NCI-H1694 (cell line): ENCODE measurements at places on chromosomes 5 and 9.
A peak's percentile ranks its signal among the peaks of the same experiment; 100 is the strongest.

GRCh38 chr5:143239882-143240518 is 163.5 kb downstream of the NR3C1 start:
- DNase-seq, result no peak

DNA sequence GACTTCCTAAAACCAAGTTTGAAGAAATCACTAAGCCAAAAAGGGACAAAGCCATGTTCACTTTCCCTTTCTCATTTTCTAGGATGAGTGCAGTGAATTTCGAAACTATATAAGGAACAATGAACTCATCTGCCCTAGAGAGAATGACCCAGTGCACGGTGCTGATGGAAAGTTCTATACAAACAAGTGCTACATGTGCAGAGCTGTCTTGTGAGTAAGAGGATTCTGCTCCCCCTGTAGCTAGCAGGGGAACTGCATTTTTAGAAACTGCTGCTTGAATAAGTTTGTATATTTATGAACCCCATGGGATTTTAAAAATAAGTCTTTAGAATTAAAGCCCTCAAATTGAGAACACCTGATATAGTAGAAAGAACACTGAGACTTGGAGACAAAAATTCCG is 42.7 kb upstream of the SPINK14 start:
- no peak for DNase-seq

DNA sequence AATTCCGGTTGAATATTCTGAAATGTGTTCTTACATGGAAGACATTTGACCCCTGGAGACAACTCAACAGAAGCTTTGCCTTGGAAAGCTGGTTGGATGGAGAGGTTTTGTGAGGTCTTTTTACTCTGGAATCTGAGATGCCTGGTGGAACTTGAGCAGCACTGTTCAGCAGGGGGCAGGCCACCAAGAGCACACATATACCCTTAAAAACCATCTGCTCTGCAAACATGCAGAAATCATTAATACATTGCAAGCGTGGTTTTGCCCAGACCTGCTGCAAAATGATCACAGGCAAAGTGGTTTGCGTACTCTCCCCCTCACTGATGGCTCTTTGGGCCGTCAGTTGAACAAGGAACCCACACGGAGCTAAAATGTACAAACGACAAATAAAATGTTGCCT is 32.8 kb upstream of the DAP start:
- DNase-seq, result peak; percentile 31

DNA sequence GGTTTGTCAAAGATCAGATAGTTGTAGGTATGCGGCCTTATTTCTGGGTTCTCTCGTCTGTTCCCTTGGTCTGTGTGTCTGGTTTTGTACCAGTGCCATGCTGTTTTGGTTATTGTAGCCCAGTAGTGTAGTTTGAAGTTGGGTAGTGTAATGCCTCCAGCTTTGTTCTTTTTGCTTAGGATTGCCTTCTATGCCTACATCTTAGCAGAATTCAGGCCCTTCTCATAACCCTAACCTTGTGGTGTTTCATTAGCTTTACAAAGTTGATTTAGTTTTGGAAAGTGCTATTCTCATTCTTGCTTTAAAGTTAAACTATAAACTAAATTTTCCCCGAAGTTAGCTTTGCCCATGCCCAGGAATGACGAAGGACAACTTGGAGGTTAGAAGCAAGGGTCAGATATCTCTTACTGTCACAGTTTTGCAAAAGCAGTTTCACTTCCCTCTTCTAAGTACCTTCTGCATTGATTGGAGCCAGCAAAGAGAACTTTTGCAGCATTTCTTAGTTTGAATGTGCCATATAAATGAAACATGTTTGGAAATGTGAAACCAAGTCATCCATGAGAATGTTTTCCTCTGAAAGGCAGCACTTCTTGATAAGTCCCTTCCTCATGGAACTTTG is 274.3 kb upstream of the DMRT1 start:
- no peak for DNase-seq

- no peak for DNase-seq
These were observed 108.8 kb upstream of the MVB12B start for GRCh38 chr9:126217797-126218196.

DNA sequence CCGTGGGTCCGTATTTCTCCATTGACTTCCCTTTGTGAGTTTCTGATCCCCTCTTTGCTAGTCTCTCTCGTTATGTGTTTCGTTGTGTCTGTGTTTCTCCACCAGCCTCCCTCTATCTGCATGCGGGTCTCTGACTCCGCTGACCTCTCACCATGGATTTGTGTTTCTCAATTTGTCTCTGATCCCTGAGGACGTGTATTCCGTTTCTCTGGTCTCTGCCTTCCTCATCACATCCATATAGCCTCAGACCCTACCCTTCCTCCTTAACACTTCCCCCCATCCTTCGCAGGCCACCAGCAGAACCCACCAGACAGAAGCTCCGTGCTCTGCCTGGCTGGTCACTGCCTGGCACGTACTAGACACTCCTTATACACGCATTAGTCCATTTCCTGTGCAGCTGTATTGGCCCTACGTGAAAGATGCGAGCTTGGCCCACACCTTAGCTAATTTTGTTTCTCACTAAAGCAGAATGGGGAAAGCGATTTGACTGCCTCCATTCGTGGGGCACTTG is 631 bp downstream of the B4GALT7 start:
- DNase-seq, result no peak

GRCh38 chr9:110077925-110078324 is 130.0 kb downstream of the C9orf152 start:
- DNase-seq, result no peak

DNA sequence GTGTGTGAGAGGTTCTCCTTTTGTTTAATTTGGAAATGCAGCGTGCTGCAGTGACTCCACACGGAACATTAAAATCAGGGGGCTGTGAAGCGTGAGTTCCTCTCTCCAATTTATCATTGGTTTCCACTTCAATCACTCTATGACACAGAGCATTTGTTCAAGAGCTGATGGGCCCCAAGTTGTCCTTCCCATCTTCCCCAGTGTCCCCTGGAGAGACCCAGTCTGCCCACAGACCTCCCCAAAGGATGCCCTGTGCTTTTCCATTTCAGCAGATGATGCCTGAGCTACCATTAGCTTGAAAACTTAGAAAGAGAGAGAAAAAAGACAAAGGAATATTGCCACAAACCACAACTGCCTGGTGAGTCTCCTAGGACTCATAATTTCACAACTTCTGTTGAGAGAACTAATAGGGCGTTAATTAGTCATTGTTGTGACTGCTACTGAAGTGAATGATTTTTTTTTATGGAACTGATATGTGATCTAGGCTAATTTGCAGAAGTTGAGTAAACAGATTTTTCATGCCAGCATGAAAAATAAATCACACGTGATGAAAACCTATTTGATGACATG is 772.7 kb downstream of the SEMA5A start:
- DNase-seq, result no peak

DNA sequence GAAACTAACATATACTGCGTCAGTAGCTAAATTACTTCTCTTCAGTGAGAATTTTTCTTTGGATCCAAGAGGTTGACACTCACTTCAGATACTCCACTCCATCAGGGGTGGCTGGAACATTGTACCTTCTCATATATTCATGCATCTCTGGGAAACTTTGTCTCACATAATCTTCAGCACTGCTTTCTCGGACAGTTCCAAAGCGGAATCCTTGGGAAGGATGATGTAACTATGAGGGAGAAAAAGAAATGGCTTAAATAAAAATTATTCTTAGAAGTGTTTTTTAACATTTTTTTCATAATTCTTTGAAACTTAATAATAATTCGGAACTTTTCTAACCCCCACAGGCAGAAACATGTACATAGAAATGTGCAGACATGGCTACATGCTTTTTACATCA is 33.4 kb upstream of the PPP3R2 start:
- no peak for DNase-seq

GRCh38 chr5:108113950-108114349 is 267.9 kb downstream of the FBXL17 start:
- no peak for DNase-seq

DNA sequence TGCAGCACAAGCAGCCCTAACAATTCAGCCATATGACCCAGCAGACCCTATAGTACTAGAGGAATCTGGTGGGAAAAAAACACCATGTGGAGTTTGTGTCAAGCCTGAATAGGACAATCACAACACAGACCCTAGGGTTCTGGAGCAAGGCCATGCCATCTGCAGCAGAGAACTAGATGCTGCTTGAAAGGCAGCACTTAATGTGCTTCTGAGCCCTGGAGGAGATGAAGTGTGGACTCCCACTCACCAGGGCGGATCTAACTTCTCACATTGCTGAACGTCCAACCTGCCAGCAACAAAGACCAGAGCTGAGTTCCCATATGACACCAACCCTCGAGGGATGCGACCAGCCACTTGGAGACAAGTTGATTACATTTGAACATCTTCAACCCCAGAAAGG is 43.2 kb downstream of the GABBR2 start:
- DNase-seq, result no peak

DNA sequence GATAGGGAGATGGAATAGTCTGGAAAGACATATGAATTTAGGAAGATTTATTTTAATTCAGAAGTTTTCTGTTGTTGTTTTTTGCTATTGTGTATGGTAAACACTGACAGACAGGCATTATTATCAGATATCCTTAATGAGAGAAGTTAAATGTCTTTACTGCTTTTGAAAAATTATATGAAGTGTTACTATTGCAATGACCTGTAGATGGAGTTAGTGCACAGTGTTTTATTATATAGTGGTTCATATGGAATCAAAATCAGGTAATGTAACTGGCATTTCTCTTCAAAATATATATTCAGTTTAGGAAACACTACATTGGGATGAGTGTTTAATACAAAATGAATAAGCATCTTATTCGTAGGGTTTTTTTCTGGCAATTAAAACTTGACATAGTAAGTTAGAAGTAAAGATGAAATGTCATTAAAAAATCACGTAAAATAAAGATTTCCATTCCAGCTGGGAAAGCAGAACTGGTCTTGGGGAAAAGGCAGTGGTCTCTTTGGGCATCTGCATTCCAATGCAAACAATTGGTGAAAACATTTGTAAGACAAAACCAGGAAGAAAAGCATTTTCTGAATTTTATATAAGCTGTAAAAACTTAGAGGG is 3.9 kb downstream of the GABRA1 start:
- no peak for DNase-seq

DNA sequence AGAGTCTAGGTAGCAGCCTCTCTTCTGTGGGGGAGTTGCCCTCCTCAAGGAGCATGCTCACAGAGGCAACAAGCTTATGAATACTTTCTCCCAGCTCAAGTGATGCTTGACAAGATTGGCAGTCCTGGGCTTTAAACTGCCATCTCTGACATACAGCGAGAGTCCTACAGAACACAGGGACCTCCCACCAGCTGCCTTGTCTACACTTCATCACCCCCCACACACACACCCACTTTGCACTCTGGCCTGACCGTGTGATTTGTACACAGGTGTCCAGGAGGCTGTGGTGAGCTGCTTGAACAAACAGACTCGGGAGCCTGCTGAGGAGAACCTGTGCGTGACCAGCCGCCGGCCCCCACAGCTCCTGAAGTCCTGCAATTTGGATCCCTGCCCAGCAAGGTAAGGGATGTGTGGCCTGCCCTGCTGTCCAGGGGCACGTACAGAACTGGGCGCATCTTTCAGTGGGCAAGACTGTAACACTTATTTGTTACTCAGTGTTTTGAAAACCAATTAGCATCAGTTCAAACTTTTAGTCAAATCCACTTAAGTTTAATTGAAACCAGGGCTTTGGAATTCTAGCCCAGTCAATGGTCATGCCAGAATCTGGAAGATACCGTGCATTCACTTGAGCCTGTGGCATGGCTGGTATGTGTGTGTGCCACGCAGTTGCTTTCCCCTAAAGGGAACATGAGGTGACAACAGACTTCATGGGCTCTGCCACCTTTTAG is 247.5 kb downstream of the ADAMTSL1 start:
- DNase-seq, result no peak

GRCh38 chr5:153823036-153823435 is 215.7 kb downstream of the FAM114A2 start:
- DNase-seq, result no peak

DNA sequence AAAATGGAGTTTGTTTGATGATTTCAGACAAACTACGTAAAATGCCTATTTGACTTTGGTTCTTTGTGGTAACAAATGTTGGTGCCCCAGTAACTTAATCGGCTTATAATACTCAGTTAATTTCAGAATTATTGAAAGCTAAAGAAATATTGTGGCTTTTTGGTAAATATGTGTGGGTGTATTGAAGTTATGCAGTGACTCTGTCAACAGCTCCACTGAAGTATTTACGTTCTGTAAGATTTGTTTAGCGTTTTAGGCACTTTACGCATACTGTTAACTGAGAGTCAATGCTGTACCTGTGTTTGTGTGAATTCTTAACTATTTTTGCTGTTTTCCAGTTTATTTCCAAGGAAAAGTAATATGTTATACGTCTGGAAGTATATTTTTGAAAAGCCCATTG is 2.2 kb downstream of the RAD23B start:
- DNase-seq, result no peak

- DNase-seq, result no peak
These were observed 7.1 kb downstream of the SPINK9 start for GRCh38 chr5:148342371-148343045.

DNA sequence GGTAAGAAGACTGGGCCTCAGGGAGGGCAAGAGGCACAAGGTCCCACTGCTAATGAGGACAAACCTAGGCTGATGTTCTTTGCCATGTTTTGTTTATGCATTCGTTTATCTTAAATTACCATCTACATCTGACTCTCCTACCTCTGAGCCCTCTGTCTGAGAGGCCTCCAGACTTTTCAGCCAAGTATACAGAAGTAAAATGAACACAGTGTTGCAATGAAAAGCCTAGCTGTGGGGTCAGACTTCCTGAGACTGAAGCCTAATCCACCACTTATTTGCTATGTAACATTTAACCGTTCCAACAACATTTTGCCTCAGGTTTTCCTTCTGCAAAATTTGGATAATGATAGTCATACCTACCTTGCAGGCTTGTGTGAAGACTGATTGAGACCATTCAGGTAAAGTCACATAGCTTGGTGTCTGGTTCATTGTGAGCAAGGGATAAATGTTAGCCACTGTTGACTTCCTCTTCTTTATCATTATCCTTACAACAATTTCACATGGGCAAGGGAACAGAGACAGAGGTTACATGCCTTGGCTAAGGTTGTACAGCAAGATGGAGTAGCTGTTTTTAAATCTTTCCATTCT is 374.9 kb upstream of the CLINT1 start:
- no peak for DNase-seq

DNA sequence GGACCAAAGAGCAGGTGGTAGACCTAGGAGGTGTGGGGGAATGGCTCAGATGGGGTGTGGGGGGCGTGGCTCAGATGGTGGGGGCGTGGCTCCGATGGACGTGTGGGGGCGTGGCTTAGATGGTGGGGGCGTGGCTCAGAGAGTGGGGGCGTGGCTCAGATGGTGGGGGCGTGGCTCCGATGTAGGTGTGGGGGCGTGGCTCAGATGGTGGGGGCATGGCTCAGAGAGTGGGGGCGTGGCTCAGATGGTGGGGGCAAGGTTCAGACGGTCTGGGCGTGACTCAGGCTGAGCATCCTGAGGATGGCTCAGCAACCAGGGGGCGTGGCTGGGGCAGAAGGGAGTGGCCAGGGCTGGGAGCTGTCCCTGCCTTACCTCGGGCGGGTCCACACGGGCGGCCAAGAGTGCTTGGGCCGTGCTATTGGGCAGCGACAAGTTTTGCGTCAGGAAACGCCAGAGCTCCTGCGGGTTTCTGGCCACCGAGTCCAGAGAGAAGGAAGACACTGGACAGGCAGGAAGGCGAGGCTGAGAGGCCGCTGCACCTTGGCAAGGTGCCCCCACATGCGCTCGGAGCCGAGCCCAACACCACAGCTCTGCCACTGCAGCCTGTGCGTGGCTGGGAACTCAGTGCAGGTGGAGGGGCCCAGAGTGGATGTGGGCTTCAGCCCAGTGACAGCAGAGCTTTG is 5.9 kb downstream of the ABCA2 start:
- DNase-seq, result no peak

GRCh38 chr9:106717686-106718085 is 145.3 kb upstream of the ZNF462 start:
- no peak for DNase-seq
